Left lung (tissue), 14 donors: ENCODE measurements at places on chromosomes 2 and 18. TPM values are rescaled to one million over a fixed set of nuclear protein-coding genes. Genes with fewer than 3 reads are reported as not detected.

GRCh38 chr2:10963155-10963554 lies 51.4 kb downstream of the KCNF1 start:
- no peak for DNase-seq

- DNase-seq = no peak
Measured at GRCh38 chr2:27025861-27026851, 6.6 kb upstream of the TMEM214 start.

GRCh38 chr18:74190086-74190485 lies 41.8 kb downstream of the TIMM21 start:
- DNase-seq = no peak

Gene RSAD2
- total RNA-seq = 12.5 TPM

Gene THSD7B
- 0.44 TPM for total RNA-seq

Gene KIAA2012
- total RNA-seq = not detected
